RKO (cell line): ENCODE measurements at places on chromosomes 6 and 20.

DNA sequence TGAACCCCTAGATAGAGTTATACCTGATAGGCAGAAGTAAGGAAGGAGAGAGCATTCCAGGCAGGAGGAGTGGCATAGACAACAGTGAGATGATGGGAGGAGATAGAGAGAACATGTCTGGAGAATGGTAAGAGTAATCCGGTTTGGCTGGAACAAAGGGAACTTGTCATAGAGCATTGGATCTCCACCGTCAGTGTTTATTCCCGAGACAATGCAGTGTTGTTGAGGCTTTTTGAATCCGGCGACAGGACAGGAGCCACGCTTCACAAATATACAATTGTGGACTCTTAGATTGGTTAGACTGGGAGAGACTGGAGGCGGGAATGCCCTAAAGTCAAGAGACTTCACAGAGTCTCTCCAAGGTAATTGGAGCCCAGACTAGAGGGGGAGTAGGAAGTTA, 119.8 kb downstream of the ANKS1A start:
- DNase-seq, result no peak

GRCh38 chr6:26473429-26473757, 15.6 kb downstream of the BTN2A1 start:
- DNase-seq, result no peak

- peak; percentile 81 for DNase-seq
Observed at GRCh38 chr6:100202417-100203194, 208.6 kb upstream of the MCHR2 start.

DNA sequence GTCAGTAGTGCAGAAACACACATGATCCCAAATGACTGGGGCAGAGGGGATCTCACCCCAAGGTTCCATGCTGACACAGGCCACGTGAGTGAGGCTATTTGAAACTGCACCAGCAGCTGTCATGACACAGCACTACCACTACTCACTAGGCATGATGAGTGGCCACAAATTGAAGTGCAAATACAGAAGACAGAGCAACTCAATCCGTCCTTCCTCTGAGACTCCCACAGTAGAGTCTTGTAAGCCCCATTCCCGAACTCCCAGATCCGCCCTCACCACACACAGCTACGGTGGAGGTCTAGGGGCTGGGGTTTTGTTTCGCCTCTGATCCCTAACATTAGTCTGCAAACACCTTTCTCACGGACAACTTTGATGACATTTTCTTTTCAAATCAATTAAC, 113.3 kb upstream of the NUP153 start:
- peak; percentile 45 for DNase-seq

DNA sequence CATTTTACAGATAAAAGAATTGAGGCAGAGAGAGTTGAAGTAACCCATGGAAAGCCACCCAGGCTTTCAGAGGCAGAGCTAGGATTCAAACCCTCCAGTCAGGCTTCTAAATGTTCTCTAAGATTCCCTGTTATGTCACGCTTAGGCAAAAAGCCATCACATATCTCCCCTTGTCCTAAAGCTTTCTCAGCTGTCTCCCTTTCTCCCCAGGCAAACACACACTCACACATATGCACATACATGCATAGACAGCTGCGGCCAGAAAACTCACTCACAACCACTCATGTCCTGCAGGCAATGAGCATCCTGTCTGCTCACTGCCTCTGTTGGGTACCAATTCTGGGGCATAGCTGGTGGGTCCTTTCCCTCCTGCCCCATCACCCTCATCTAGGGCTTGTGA, 595.9 kb upstream of the CHD6 start:
- no peak for DNase-seq

- no peak for DNase-seq
Observed at GRCh38 chr6:31194061-31194834, 23.8 kb upstream of the POU5F1 start.

DNA sequence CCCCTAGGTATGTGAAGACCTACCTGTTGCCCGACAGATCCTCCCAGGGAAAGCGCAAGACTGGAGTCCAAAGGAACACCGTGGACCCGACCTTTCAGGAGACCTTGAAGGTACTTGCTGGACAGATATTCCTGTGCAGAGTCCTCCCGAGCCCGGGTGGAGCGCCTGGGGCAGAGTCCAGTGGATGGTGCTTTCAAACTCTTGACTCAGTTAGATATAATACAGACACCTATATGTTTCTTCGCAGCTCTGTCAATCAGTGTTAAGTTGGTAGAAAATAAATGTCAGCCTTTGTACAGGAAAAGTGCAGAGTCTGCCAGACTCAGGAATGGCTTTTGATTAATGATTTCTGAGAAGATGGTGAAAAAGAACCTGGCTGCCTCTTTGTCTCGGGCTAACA, 67.2 kb downstream of the EZR start:
- no peak for DNase-seq
